Type B pancreatic cell (in vitro differentiated cells): ENCODE measurements at places on chromosomes 2 and 18.

DNA sequence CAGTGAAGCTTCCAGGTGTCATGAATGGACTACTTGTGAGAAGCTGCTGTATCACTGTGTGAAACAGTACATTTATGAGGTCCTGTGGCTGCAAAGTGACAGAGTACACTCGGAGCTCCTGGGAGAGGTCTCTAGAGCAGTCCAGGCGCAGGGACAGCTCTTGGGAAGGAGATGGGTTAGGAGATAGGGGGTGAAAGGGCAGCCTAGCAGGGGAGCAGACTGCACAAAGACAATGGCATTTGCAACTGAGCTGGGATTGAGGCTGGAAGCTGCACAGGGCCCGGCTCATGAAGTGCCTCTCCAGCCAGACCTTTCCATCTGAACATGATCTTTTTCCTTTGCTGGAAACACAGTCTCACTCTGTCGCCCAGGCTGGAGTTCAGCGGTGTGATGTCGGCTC lies 83.6 kb downstream of the RHOB start:
- no peaks in the 10 kb centered on the region for H3K36me3 ChIP-seq
- H3K4me1 ChIP-seq, result peaks cover 16% of the 10 kb centered on the region
- H3K4me3 ChIP-seq, result no peak overlapping the region

DNA sequence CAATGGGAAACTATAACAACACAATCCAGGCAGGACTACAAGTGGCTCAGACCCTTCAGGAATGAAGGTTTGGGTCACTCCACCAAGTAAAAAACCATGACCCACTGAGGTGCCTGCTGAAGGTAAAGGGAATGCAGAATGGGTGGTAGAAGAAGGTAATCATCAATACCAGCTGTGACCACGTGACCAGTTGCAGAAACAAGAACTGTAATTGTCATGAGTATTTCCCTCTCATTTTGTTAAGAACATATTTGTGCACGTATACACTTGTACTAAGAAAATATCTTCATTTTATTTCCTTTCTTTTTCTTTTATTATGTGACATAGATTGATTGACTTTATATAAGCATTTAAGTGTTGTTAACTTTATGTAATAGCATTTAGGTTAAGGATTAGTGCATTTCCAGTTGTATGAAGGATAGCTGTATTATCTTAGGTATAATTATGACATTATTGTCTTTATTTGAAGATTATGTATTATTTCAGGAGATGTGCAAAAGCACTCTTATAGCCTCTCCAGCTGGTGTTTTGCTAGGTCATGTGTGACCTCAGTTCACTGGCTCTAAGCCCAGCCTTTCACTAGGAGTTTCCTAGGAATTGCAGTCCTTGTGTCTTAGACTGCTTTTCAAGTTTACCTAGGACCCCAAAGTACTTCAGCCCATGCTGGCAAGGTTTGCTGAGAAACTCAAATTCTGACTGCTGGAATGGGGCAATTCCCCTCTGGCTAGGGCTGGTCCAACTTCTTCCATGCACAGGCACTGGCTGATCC lies 125.7 kb upstream of the DPP10 start:
- H3K4me1 ChIP-seq, result no peaks in the 10 kb centered on the region
- no peak for DNase-seq
- no peak overlapping the region for H3K4me3 ChIP-seq
- no peaks in the 10 kb centered on the region for H3K36me3 ChIP-seq

DNA sequence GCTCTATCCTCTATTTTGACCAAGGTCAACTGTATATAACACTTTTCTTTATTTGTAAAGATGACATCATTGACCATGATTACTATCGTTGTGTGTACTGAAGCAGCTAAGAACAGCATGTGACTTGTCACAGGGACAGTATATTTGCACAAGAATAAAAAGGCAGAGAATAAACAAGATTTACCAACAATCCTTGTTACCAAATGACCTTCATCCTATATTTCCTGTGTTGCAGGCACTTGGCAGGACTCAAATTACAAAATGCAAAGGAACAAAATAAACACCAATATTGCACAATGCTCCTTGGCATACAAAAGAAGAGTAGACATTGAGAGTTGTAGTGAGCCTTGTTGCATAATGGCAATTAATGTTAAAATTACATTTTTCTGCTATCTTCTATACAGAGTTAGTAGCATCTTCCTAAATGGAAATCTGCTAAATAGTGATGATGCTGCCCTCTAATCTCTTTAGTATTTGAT lies 61.8 kb downstream of the RFTN2 start:
- H3K27me3 ChIP-seq, result no peaks in the 10 kb centered on the region
- no peak overlapping the region for H3K4me3 ChIP-seq
- H3K36me3 ChIP-seq, result peaks cover 22% of the 10 kb centered on the region
- no peak for DNase-seq
- no peak overlapping the region for H3K27ac ChIP-seq

DNA sequence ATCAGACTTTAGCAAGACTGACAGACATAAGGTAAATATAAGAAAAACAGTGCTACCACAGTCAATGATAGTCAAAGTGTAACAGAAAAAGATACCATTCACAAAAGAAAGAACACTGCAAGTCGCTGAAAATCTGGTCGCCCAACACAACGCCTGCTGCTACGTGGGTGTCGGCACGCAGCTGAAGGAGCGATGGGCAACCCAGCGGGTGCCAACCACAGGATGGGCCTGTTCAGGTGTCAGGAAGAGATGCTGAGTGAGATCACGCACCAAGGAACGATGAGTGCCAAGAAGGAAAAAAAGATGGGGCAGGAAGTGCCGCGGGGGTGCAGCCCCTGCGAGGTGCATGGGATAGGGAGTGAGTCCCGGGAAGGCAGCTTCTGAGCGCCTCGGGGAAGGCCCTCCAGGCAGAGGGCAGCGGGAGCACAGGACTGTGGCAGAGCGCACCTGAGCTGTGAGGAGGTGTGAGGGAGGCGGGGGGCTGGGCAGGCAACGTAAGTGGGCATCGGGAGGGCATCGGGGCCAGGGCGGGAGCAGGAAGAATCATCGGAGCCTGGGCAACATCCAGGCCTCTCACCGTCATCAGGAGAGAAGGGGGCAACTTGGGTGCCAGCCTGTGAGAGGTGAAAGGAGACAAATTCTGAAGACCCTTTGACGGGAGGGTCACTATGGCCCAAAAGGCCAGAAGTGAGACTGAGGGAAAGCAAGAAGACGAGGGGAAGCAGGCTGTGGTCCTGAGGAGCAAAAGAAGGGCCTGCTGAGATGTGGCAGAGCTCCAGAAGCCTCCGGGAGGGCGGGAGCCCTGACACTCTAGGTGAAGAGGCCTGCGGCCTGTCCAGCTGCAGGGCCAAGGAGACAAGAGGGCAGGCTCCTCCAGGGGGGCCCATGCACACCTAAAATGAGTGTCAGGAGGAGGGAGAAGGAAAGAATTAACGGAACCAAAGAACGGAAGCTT lies 14.8 kb upstream of the MTERF4 start:
- no peaks in the 10 kb centered on the region for H3K4me1 ChIP-seq
- H3K36me3 ChIP-seq, result peaks cover 12% of the 10 kb centered on the region
- H3K4me3 ChIP-seq, result no peak overlapping the region

DNA sequence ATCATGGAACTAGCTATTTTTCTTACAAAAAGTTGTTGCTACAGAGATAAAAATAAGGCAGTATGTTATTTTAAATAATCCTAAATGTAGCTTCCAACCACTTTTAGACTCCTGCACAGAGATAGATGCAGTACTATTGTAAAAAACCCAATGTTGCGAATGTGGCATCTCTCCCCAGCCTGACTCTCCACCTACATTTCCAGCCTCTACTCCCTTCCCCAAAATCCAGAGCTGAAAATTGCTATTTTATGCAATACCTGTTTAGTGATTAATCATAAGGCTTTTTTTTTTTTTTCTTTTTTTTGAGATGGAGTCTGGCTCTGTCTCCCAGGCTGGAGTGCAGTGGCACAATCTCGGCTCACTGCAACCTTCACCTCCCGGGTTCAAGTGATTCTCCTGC lies 39.4 kb downstream of the SPRED2 start:
- peaks cover 60% of the 10 kb centered on the region for H3K4me1 ChIP-seq
- DNase-seq, result no peak
- H3K4me3 ChIP-seq, result no peak overlapping the region
- H3K36me3 ChIP-seq, result peaks cover 5% of the 10 kb centered on the region
- H3K27ac ChIP-seq, result no peak overlapping the region
- no peaks in the 10 kb centered on the region for H3K27me3 ChIP-seq

DNA sequence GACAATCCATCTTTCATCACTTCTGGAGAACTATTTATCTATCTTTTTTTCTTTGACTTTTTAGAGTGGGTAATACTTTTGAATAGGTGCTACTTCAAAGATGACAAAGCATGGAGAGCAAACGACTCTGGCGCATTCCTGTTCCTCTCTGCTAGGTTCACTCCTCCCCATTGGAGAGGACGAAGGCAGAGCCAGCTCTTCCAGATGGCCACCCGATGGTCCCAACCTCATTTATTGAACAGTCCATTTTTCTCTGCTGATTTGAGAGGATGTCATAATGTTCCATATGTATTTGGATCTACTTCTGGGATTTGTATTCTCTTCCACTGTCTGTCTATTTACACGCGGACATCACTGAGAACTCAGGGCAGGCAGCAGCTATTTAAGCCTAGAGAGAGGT lies 284.3 kb upstream of the CXCR4 start:
- no peaks in the 10 kb centered on the region for H3K4me1 ChIP-seq
- DNase-seq, result no peak
- H3K36me3 ChIP-seq, result no peaks in the 10 kb centered on the region
- no peak overlapping the region for H3K4me3 ChIP-seq
- peaks cover 32% of the 10 kb centered on the region for H3K27me3 ChIP-seq
- H3K27ac ChIP-seq, result no peak overlapping the region

GRCh38 chr2:69138793-69139459 lies 125.9 kb downstream of the ANTXR1 start:
- DNase-seq, result no peak
- H3K4me3 ChIP-seq, result no peak overlapping the region
- H3K4me1 ChIP-seq, result peaks cover 8% of the 10 kb centered on the region
- H3K27me3 ChIP-seq, result no peaks in the 10 kb centered on the region
- H3K36me3 ChIP-seq, result peaks cover 15% of the 10 kb centered on the region

DNA sequence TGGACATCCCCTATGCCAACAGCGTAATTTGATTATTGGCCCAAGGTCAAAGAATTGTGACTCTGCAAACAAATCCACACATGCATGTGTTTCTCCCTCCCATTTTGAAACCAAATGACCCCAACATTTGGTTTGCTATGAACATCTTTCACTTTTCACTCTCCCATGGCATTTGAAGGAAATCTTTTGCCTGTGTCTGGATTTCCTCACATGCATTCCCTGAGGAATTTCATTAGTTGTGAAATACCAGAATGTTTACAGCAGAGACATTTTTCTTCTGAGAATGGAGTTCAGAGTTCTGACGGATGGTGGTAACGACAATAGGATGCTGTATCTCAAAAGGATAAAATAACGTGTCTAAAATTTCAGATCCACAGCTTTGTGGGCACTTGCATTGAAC lies 60.3 kb upstream of the LMAN1 start:
- H3K27me3 ChIP-seq, result peaks cover 2% of the 10 kb centered on the region
- no peak overlapping the region for H3K27ac ChIP-seq
- no peak for DNase-seq
- H3K4me1 ChIP-seq, result peaks cover 17% of the 10 kb centered on the region

- DNase-seq, result no peak
- H3K36me3 ChIP-seq, result no peaks in the 10 kb centered on the region
- H3K27ac ChIP-seq, result no peak overlapping the region
- H3K4me1 ChIP-seq, result peaks cover 20% of the 10 kb centered on the region
These were observed 22.2 kb upstream of the ASNSD1 start for GRCh38 chr2:189639007-189639609.

- no peak overlapping the region for H3K4me3 ChIP-seq
- H3K36me3 ChIP-seq, result no peaks in the 10 kb centered on the region
- H3K4me1 ChIP-seq, result no peaks in the 10 kb centered on the region
- no peaks in the 10 kb centered on the region for H3K27me3 ChIP-seq
These were observed 199.7 kb downstream of the PID1 start for GRCh38 chr2:229071292-229071976.

DNA sequence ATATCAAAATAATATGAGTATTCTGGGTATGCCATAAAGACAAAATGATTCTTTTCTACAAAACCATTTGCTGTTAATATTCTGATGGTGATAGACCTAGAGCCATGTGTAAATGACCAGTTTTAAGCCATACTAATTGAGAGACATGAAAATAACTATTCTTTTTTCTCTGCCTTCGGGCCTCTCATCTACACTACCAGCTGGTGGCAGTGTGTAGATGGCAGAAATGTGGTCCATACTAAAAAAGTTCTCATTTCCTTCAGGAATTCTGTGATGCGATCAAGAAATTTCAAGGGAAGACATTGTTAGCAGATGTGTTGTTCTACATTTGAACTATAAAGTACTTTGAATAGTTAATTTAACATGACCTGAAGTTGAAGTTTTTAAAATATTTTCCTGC lies 485.2 kb downstream of the TRIB2 start:
- H3K4me1 ChIP-seq, result no peaks in the 10 kb centered on the region
- H3K36me3 ChIP-seq, result no peaks in the 10 kb centered on the region
- H3K4me3 ChIP-seq, result no peak overlapping the region
- no peak for DNase-seq
- H3K27me3 ChIP-seq, result no peaks in the 10 kb centered on the region

DNA sequence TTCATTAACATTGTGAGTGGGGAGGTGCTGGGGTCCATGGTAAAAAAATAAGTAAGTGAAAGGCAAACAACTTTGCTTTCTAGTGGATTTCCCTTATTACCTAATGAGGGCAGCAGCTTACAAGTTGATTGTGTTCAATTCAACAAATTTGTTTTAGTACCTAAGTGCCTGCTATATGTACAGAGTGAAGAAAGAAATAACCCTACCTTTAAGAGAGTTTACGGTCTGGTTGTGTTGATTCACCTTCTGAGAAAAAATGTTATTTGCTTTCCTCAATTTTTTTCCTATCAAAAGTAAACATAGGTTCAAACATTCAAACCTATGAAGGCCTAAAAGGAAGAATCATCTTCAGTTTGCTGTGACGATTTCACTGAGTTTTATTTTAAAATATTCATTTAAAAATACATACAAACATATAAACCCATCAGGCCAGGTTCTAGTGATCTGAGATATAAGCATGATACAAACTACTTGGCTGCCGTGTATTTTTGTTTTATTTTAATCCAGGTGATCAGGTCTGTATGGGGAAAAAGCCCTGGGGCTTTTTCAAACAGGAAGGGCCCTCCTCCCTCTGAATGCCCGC lies 1.5 kb upstream of the SPTBN1 start:
- peaks cover 4% of the 10 kb centered on the region for H3K36me3 ChIP-seq
- peaks cover 33% of the 10 kb centered on the region for H3K27me3 ChIP-seq
- peak overlapping the region; percentile 89 for H3K4me3 ChIP-seq
- peaks cover 16% of the 10 kb centered on the region for H3K4me1 ChIP-seq
- no peak for DNase-seq

DNA sequence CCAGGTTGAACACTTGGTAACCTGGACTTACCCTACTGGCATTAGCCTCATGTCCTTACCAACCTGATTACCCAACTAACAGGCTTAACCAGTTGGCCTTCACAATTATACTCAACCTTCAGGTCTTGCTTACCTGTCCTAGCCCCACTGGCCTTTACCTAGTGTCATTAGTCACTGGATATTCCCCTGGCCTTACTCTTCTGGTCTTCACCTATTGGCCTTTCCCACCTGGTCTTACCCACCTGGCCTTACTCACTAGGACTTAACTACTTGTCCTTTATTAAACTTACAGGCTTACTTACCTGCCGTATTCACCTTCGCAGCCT lies 131.1 kb upstream of the ZSWIM2 start:
- no peak overlapping the region for H3K4me3 ChIP-seq
- no peaks in the 10 kb centered on the region for H3K4me1 ChIP-seq
- H3K36me3 ChIP-seq, result no peaks in the 10 kb centered on the region
- no peak overlapping the region for H3K27ac ChIP-seq
- DNase-seq, result no peak
